Dorsolateral prefrontal cortex (tissue), 122 donors: ENCODE measurements at places on chromosomes 12 and 14. TPM values are rescaled to one million over a fixed set of nuclear protein-coding genes. Genes with fewer than 3 reads are reported as not detected.

The PTPN6 gene
- 10.2 TPM for total RNA-seq

GRCh38 chr12:30823764-30824163 is 69.0 kb upstream of the CAPRIN2 start:
- DNase-seq = no peak

The GPX2 gene
- not detected for total RNA-seq

GRCh38 chr14:103161054-103161397 is 37.8 kb downstream of the TNFAIP2 start:
- no peak for DNase-seq

DNA sequence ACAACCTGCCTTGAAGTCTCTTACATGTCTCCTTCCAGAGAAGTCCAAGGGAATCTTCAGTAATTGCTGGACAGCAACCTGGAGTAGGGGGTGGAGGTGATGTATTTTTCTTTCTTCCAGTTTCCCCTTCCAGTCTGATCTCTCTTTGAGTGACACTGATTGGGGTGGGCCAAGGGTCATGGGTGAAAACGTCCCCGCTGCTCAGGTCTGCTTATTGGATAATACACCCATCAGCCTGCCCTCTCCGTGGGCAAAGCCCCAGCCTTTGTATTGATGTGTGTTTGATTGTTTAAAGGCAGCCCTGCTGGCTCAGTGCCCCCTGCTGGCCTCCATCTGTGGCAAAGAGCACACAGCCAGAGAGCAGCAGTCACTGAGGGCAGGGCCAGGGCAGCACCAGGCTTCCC is 35.7 kb upstream of the ATP2A2 start:
- DNase-seq = no peak

The WDHD1 gene
- 6.2 TPM for total RNA-seq

DNA sequence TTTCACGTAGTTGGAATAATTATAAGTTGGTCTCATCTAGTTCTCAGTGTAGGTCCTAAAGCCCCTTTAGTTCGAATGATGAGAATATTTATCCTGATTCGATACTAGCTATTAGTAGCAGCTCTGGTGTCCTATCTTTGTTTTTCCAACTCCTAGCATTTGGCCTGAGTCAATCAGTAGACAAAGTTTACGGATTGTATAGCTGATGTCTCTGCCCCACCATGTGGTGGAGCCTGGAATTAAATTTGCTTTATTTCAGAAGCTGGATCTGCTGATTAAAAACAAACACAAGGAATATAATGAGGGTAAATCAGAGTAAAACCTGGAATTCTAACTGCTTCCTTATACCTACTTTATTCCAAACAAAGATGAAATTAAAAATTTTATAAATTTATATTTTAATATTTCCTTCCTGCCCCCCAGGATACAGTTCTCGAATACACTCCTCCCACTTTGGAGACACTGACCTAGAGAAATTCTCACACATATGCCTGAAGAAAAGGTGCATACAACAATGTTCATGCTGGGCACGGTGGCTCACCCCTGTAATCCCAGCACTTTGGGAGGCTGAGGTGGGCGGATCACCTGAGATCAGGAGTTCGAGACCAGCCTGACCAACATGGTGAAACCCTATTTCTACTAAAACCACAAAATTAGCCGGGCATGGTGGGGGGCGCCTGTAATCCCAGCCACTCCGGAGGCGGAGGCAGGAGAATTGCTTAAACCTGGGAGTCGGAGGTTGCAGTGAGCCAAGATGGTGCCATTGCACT is 7.6 kb upstream of the BRMS1L start:
- DNase-seq = peak; percentile 47

The CD27 gene
- total RNA-seq = 0.69 TPM

DNA sequence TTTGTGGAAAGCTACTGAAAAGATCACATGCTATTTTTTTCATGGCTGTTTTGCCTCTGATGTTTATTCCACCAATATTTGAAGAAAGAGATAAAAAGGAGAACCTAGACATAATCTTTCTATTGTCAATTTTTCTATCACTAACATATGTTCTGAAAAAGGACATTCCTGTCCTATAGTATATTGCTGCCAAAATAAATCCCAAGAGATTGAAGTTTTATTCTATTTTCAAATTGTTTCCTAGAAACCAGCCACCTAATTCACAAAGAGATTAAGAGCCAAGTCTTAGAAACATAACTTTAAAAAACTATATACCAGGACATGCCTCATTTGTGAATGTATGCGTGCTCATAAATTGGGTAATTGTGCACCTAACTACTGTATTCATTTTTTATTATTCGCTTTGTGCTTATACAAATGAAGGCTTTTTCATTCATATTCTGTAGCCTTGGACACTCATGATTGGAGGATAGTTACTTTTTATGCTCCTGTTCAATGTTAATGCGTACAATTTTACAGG is 200.7 kb downstream of the FUT8 start:
- no peak for DNase-seq

The SLCO1C1 gene
- 29.7 TPM for total RNA-seq

DNA sequence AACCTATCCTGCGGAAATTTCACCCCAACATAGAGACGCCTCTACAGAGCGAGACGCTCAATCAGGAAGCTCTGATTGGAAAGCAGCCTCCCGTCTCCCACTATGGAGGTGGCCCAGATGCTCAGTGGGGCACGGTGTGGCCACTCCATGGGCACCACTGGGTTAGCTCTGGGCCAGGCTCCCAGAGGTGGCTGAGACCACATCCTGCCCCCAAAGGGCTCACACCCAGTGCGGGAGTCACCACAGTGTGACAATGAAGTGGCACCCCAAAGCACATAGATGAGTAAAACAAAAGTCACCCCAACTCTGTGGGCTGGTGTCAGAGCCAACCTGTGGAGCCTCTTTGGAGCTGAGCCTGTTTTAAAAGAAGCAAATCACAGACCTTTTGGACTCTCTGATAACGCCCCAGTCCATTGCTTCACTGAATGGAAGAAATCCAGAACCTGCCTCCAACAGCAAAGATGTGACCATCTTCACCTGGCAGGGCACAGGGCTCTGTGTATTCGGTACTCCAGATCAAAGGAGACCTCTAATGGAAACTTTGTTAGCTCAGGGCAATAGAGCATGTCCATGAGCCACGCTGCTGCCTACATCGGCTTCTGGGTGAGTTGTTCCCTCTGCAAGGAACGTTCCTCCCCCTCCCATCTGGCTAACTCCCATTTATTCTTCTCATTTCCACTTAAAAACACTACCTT is 19.6 kb downstream of the CLMN start:
- DNase-seq = no peak

DNA sequence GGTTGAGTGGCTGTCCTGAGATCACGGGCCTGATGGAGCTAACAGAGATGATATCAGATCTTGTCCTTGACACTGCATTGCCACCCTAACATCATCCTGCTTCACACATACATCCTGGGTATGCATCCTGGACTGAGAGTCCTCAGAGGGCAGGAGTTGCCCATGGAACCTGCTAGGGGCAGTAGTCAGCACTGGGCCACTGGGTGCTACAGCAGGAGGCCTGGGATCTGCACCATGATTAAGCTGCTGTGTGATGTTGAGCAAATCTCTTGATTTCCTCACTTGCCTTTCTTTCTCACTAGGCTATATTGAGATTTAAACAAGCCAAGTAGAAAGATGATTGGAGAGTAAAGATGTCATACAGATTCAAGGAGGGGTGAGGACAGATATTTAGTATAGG is 22.1 kb upstream of the EIF4B start:
- DNase-seq = no peak

The MMP17 gene
- total RNA-seq = 56.5 TPM

DNA sequence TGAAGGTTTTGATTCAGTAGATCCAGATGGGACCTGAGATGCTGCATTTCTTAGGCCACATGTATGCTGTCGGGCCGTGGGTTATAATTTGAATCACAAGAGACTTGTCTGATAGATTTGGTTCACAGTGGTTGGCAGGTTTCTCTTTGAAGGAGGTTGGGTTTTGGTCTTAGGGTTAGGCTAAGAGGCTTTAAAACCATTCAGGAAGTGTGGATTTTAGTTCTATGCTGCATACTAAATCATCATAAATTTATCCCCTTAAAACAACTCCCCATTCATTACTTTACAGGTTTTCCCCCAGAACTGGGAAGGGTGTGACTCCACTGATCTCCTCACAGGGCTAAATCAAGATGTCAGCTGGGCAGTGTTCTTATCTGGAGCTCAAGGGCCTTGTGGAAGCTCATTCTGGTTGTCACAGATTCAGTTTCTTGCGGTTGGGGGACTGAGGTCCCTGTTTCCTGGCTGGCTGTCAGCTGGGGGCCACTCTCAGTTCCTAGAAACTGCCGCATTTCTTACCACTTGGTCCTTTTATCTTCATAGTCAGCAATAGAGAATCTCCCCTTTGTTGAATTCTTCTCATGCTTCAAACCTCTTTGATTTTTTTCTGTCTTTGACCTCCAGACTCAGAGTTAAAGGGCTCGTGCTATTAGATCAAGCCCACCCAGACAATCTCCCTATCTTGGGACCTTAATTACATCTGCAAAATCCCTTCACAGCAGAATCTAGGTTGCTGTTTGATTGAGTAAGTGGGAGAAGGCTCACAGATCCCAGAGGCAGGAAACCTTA is 20.6 kb upstream of the PCNX1 start:
- no peak for DNase-seq

- peak; percentile 32 for DNase-seq
Observed at GRCh38 chr14:104287301-104288009, 149.1 kb downstream of the KIF26A start.
